ENCODE measurements at places on chromosomes 1 and 21.

GRCh38 chr1:44222397-44223186, 9.3 kb downstream of the DMAP1 start:
- DNase-seq, result no peak

GRCh38 chr1:212218911-212219310, 66.3 kb upstream of the PPP2R5A start:
- DNase-seq, result no peak

DNA sequence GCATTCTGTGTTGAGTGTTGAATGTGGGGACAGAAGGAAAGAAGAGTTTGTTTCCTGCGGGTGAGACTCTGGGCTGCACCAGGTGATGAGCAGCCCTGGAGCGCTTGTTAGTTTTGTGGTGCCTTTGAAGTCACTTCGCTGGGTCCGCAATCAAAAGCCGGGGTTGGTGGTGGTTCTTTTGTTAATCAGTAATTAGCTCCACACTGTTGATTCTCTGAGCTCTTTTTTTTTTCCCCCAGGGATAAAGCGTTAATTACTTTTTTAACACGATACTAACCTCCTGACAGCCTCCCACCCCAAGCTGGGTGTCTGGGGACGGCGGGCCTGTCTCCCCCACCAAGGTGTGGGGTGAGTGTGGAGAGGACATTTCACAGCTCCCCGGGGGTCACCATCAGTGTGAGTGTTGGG, 56.6 kb downstream of the AGPAT3 start:
- DNase-seq, result peak; percentile 89

DNA sequence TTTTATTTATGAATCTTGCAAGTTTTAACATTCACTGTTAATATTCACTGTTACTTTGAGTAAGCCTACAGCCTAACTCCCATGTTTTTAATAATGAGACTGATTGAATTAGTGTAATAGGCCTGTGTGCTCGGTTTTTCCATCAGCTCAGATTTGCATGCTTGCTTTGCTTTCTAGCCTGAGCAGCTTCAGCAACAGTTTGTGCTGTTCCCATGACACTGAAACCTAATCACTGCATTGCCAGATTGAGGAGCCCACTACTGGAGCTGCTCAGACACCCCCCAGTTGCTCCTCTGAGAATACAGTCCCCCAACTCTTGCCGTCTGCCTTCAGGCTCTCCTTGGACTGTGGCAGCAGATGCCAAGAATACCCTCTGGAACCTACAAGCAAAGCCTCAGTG, 695.4 kb downstream of the BRINP3 start:
- no peak for DNase-seq

All from ELF-1 (cell line).